ENCODE measurements at places on chromosomes 6 and 20.

- DNase-seq: no peak
These were observed 18.0 kb upstream of the CSNK2A1 start for GRCh38 chr20:561437-562231.

GRCh38 chr20:45020236-45020886 is 54.0 kb downstream of the STK4 start:
- DNase-seq: no peak

DNA sequence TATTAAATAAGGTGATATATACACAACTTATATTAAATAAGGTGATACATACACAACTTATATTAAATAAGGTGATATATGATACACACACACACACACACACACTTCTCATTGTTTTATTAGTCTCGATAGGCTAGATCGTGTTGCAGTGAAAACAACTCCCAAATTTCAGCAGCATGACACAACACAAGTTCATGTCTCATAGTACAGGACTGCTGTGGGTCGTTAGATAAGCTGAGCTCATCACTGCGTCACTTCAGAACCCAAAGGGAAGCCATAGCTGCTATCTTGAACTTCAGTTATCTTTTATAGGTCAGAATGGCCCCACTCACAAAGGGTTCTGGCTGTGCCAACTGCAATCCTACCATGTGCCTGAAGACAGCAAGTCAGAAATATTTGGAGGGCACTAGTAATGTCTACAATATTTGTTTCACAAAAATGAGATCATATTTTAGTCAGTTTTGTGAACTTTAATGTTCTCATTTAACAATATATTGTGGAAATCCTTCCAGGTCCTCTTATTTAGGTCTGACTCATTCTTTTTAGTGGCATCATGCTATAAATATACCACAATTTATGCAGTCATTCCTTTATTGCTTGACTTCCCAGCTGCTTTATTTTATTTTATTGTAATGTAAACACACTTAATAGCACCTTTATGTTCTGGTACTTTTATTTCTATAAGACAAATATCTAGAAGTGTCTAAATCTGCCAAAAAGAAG is 290.2 kb downstream of the PHACTR1 start:
- DNase-seq: no peak

- no peak for DNase-seq
These were observed 38.8 kb downstream of the PPARD start for GRCh38 chr6:35381132-35381531.

DNA sequence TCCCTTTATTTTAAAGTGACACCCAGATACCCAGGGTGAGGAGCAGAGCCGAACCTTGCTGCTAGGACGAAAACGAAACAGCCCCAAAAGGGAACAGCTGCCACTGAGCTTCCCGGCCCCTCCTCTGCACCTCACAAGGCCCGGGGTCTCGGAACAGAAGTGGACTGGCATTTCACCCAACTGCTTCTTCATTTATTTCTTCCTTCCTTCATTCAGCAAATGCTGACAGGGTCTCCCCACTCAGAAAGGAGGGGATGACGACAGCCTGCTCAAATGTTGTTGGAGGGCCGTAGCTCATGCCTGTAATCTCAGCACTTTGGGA is 220.3 kb downstream of the PREX1 start:
- no peak for DNase-seq
